ENCODE measurements at places on chromosomes 5 and 9. TPM values are rescaled to one million over a fixed set of nuclear protein-coding genes. Genes with fewer than 3 reads are reported as not detected.

The PCDHA6 gene
- total RNA-seq, result 3.0 TPM

The ARID3C gene
- 1.1 TPM for total RNA-seq

The TNFSF15 gene
- total RNA-seq, result 0.69 TPM

The LOX gene
- total RNA-seq, result 22.5 TPM

The GTF3C4 gene
- total RNA-seq, result 21.7 TPM

The DROSHA gene
- 84.3 TPM for total RNA-seq

The BTNL8 gene
- total RNA-seq, result 0.50 TPM

The ARL14EPL gene
- not detected for total RNA-seq

The P4HA2 gene
- 26.0 TPM for total RNA-seq

Measured in spinal cord (tissue), 10 donors.